ENCODE measurements at places on chromosomes 1 and 21.

DNA sequence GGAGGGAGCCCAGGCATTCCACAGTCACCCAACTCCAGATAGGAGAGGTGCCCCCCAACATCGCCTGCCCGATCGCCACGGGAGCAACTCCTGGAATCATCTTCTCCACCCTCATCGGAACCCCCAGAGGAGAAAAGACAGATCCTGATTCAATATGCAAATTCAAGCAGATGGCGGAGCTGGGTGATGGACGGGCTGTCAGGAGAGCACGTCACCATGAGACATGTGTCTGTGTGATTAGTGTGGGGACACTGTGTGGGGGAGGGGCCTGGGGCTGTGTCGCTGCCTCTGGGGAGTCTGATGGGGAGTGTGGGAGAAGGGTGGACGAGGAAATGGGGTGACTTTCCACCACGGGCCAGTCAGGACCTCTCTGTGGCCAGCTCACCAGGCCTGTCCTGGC, 90.2 kb upstream of the CSF3R start:
- DNase-seq, result no peak

DNA sequence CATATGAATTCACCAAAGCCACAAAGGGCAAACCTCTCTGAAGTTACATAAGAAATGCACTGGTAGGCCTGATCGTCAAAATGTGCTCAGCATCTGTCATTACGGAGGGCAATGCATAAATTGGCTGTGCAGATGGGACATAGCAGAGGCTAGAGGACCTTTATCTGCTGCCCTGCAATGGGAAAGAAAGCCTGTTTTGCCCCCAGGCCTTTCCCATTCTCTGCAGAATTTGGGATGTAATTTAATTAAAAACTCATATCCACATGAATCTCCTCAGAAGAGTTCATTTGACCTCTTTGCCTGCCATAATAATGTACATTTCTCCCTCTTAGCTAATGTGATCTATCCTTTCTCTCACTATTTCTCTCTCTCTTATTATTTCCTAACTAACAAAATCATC, 158.1 kb downstream of the ZP4 start:
- DNase-seq, result no peak

DNA sequence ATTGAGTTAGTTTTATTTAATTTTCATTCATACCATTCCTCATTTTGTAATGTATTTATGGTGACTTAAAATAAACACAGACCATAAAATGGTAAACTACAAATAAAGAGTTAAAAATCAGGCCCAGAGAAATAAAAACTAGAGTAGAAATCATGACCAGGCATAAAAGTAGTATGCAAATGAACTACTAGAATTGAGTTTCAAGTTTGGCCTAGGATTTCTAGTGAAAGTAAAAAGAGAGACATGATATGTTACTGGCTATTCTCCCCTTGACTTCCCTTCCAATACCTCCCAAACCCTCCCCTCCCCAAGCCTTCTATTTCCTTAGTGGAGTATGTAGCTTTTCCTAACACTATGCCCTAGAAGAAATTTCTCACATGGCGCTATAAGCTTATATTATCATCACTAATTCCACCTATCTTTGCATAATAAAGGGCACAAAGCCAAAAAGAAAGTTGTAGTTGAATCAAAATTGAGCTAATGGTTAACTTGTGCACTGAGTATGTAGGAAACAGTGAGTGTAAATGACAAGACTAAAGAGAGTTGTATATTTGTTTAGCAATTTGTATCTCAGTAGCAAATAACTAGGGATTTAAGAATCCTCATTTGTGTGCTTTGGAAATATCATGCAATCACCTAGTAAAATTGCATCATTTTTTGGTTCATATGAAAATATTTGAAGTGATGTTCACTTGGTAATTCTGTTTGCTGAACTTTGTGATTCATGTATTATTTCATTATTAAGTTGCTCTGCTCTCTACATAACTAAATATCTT, 29.7 kb upstream of the CDC14A start:
- DNase-seq, result no peak

DNA sequence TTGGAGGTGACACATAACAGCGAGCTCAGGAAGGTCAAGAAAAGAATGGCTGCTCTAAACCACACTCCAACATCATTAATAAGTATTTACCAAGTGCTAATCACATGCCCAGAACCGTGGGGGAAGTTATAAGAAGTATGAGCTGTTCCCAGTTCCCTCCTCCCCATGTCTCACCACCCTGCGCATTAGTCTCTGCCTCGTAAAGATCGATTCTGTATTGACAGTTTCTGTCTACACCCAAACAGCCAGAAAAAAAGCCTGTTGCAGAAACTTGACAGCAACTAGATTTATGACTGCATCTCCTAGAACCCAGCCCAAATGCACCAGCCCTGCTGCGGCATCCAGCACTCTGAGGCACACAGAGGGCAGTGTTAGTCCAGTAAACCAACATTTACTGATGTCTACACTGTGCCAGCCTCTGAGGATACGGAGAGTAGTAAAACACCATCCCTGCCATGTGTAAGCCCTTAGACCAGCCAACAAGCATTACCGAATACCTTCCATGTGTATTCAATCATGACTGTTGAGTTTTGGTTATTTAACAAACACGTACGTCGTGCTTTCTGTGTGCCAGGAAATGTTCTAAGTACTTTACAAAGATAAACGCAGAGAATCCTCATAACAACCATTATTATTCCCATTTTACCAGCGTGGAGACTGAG, 63.6 kb upstream of the ZBTB40 start:
- DNase-seq, result no peak

DNA sequence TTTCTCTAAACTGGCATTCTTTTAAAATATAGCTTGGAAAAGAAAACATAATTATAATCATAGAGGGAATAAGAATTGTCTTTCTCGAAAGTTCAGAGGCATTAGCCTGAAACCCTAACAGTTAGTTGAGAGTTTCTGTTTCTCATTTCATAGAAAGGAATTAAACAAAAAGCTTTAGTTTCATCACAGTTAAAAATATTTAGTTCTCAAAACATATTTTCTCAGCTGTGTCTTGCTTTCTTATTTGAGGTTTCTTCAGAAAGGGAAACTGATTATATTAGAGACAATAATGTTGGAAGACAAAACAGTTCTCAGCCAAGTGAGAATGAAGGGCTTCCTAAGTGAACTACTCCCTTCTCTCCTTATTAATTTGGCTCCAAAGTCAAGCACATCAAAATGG, 75.4 kb upstream of the C1orf105 start:
- DNase-seq, result no peak

GRCh38 chr21:34880401-34880800, 168.7 kb downstream of the RUNX1 start:
- no peak for DNase-seq

- DNase-seq, result no peak
These were observed 14.6 kb upstream of the TRNP1 start for GRCh38 chr1:26978901-26979300.

DNA sequence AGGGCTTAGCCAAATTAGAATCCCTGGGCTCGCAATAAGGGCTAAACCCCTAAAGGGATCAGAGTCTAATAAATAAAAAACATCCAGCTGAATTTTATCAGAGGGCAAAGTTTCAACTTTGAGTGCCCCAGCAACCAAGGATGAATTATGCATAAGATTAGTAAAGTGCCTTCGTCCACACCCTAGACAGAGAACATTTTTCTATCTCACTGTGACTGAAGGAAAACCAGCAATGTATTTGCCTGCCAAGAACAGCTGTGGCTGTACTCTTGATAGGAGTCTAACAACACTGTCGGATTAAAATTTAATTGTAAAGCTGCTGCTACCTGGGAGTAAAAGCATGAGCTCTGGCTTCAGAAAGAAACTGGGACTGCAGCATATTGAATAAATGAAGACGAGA, 23.3 kb downstream of the WNT2B start:
- DNase-seq, result no peak

GRCh38 chr1:178629252-178630154, 95.5 kb upstream of the RALGPS2 start:
- peak; percentile 67 for DNase-seq

DNA sequence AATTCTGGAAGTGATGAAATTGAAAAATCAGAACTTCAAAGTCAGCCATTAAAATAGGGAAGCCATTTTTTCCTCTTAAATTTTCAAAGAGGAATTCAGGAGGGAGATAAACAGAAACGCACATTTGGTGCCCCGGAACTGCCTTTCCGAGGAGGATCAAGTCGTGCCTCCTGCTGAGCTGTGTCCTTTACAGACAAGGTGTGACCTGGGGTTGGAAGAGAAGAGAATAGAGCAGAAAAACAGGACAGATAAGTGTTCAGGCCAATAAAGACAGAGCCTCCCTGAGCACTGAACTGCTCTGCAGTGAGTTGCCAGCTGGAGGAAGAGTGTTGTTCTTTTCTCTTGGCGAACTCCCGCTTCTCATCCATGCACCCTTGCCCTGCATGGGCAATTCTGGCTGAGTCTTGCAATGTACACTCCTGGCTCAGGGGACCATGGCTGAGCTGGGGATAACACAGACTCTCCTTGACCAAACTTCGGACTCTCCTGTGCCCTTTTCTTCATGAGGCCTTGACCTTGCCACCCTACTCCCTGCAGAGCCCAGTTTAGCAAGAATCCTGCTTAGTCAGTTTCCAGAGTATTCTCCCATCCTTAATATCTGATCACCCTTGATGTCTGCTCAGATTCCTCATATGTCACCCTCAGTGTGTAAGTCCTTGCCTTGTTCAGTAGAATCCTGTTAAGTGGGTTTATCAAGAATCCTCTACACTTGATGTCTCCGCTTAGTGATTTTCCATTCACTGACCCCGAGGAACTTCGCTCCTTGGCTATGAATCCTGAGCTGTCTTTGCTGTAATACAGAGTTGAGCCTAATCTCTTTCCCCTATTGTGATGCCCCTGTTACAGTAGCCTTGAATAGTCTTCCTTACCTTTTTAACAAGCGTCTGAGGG, 1.3 kb upstream of the MTARC1 start:
- no peak for DNase-seq

GRCh38 chr1:9814619-9815018, 9.1 kb downstream of the CLSTN1 start:
- no peak for DNase-seq

GRCh38 chr1:207032528-207033017, at the start of gene C1orf116:
TSS of gene C1orf116 (minus strand) at chr1:207032756. CDS start at chr1:207027598, 5,158 bp downstream.
- DNase-seq, result no peak

- DNase-seq, result no peak
These were observed 143.5 kb upstream of the USH2A start for GRCh38 chr1:216566641-216567205.

GRCh38 chr1:12167493-12168429, 970 bp downstream of the TNFRSF1B start:
- DNase-seq, result no peak

DNA sequence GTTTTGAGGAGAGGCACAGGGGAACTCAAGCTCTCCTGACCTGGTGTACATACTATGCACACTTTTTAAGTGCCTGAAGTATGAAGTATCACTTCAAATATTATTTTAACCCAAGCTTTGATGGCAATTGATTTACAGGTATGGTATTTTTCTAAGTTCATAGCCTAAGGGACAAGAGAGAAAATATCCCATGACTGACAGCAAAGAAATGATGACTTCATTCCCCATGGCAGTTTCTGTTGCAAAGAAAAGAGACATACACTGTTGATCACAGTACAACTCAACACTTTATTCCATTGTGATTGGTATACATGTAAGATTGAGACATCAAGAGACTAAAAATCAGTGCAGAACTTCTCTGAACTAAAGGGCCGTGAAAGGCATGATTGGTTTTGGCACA, 41.8 kb upstream of the BCL10 start:
- no peak for DNase-seq

DNA sequence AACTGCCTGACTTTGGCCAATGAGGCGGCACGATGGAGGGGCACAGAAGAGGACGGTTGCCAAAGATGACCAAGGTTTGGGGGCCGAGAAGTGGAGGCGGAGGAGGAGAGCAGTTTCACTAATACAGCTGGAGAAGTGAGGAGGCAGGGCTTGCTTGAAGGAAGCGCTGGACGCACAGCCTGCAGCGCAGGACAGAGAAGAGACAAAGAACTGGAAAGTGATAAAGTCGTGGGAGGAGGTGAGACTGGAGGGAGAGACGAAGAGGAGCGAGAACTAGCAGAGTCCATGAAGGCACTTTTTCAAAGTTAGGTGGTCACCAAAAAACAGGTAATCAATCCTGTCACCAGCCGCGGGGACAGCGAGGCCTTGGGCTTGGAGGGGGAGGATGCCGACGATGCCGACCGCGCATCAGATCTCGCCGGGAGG, 771 bp downstream of the PACC1 start:
- DNase-seq, result no peak

DNA sequence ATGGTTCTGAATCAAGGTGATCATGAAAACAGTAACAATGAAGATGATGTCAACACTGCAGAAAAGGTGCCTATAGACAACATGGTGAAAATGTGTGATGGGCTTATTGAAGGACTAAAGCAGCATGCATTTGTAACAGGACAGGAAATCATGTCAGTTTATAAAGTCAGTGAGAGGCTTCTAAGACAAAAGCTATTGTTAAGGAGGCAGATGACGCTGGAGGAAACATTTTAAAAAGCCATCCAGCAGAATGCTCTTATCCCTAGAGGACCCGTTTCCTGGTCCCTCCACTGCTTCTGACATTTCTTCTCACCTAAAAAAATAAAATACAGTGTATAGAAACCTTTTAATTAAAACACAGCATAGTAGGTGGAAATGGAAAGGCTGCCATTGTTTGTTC, 40.9 kb downstream of the CYYR1 start:
- no peak for DNase-seq

DNA sequence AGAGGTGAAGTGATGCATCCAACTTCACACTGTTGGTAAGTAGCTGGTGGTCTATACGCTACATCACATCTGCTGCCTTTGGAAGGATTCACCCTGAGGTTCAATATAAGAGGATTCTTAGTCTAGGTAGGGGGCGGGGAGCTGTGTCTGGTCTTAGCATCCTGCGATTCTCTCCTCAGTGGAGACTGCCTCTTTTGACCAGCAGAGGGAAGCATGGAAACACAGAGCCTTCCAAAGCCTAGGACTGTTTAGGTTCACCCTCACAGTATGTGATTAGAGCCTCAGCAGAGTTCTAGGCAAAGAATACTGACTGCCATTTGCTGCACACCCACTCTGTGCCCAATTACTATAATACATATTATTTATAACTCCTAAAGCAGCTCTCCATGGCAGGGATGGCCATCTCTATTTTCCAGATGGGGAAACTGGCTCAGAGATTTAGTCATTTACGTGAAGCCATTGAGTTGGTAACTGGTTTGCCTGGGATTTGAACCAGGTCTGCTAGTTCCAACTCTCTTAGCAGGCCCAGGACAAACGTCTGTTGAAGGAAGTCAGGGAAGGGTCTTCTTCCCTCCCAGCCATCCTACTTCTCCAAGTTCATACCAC, 28.9 kb upstream of the EFCAB14 start:
- peak; percentile 8 for DNase-seq

- no peak for DNase-seq
These were observed 54.8 kb downstream of the SAMSN1 start for GRCh38 chr21:14491269-14491681.

- DNase-seq, result no peak
These were observed 34.9 kb downstream of the SIPA1L2 start for GRCh38 chr1:232594768-232595698.

- DNase-seq, result no peak
These were observed 149.0 kb downstream of the TGFBR3 start for GRCh38 chr1:91736715-91737615.

GRCh38 chr1:243791586-243792267, 58.3 kb downstream of the AKT3 start:
- no peak for DNase-seq
